ENCODE measurements at places on chromosomes 2 and 18.

GRCh38 chr2:58721912-58722591 is 480.9 kb upstream of the FANCL start:
- no peak for DNase-seq

GRCh38 chr2:229463841-229464346 is 192.8 kb upstream of the PID1 start:
- DNase-seq = no peak

DNA sequence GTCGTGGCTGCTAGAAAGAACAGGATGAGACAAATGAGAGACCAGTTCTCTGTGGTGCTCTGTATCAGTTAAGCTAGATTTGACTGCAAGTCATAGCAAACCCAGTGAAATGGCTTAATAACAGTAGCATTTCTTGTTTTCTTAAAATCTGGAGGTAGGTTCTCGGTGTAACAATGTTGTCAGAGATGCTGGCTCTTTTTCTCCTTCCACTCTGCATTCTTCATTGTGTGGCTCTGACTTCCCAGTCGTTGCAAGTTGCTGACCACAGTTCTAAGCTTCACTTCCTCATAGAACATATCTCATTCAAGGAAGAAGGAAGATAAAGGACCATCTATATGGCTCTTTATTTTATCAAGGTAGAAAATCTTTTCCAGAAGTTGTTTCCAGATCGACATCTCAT is 7.9 kb upstream of the CKAP2L start:
- DNase-seq = no peak

- no peak for DNase-seq
Observed at GRCh38 chr2:144830543-144830942, 310.6 kb upstream of the ZEB2 start.

DNA sequence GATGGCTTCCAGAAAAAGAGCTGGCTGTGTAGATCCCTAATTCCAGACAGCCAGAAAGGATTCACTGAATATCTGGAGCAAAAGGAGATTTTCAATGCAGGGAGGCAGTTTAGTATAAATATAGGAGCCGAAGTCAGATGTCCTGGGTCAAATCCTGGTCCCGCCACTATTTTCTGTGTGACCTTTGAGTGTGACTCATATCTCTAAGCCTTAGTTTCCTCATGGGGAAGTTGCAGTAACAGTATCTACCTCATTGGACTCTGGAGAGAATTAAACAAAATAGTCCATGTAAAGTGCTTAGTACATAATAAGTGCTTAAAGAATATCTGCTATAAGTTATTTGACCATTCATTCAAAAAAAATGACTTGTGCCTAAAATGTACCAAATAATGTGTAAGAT is 52.1 kb upstream of the ITGA6 start:
- DNase-seq = no peak

DNA sequence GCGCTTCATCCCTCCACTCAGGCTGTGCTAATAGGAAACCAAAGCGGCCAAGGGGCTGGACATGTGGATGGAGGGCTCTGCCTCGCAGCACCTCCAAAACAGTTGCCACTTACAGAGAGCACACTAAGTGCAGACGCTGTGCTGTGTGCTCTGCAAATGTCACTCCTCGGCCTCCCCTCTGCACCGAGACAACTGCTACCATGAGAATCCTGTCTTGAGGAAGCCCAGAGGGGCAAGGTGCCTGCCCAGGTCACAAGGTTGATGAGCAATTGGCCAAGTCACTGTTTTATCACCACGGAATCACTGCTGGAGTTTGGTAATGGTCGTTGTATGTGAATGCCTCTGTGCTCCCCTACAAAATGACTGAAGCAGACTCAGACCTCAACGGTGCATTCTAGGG is 132.2 kb downstream of the SEPTIN10 start:
- DNase-seq = no peak

DNA sequence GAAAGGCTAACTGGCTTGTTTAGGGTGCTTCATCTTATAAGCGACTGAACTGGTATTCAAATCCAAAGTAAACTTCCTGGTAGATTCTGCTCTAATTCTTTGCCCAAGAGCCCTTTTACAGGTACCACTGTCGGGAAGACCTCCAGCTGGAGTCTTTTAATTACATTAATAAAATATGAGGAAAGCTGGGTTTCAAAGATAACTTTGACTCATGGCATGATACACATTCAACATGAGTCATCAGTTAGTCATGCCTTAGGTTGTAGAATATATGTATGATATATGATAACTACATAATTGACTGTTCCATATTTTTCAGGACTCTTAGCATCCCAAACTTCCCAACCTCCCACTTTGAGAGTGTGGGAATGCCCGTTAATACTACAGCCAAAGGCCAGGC is 32.3 kb downstream of the ZCCHC2 start:
- DNase-seq = no peak

Measured in cerebellum (tissue), 4 donors.